Hepatocyte (in vitro differentiated cells): ENCODE measurements at places on chromosomes 1 and 21. TPM values are rescaled to one million over a fixed set of nuclear protein-coding genes. Genes with fewer than 3 reads are reported as not detected.

DNA sequence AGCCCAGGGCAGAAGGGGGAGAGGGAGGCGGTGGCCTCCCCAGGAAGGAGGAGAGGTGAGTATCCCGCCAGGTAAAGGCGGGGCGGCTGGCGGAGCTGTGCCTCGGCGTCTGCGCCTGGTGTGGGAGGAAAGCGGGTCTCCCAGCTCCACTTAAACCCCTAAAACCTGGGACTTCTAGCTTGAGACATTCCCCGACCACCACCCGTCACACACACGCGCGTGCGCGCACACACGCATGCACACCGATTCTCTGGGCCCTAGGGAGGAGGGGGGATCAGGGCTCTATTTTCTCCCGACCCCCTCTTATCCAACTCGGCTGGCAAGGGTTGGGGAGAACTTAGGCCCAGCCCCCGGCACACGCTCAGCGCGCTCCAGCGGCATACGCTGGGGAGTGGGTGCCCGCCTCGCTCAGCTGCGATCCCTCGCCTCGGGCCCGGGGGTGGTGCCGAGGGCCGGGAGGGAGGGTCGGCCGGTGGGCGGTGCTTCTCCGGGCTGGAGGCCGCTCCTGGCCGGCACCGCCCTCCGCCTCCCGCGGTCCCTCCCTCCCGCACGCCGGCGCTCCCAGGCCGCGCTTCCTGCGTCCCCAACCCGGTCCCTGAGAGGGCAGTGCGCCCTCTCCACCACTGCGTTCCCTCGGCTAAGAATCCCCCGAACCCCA lies at the start of gene TMEM51:
TSS of gene TMEM51 (plus strand) at position 564 of the 658 bp plus-strand sequence. CDS start 61,341 bp downstream, outside the sequence.
- peak; percentile 93 for DNase-seq

- DNase-seq = no peak
Measured at GRCh38 chr1:234981758-234982157, 146.9 kb downstream of the TOMM20 start.

- no peak for DNase-seq
Measured at GRCh38 chr1:68229650-68230483, 2.5 kb downstream of the WLS start.

- DNase-seq = no peak
Measured at GRCh38 chr1:221841251-221841982, 99.5 kb upstream of the DUSP10 start.

GRCh38 chr1:157277913-157278312 lies 139.7 kb upstream of the ETV3 start:
- no peak for DNase-seq

- no peak for DNase-seq
Measured at GRCh38 chr1:203045821-203046594, 19.7 kb downstream of the PPFIA4 start.

Gene RHEX
- polyA plus RNA-seq = 0.51 and 0.78 TPM in 2 replicates

Gene ZBED6
- polyA plus RNA-seq = 1.5 and 2.6 TPM in 2 replicates

Gene BRINP2
- polyA plus RNA-seq = 1.5 TPM in 1 of 2 replicates, not detected in the other
